ENCODE measurements at places on chromosomes 4 and X.
A peak's percentile ranks its signal among the peaks of the same experiment; 100 is the strongest.

DNA sequence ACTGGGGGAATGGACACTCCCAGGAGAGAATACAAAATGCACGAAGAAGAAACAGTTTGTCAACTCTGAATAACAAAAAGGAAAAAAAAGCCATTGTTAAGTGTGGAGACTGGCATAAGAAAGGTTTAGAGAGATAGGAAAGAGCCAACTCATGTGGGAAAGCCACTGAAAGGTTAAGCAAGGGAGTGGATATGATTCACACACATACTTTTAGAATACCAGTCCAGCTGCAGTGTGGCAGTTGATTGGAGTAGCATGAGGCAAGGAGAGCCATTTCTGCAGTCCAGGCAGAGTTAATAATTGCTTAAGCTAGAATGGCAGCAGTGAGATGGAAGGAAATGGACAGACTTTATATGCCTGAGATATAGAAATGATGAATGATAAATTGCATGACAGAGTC, 36.9 kb upstream of the ADAD1 start:
- DNase-seq: no peak

- no peak for DNase-seq
These were observed 83.6 kb downstream of the CHM start for GRCh38 chrX:85963736-85964135.

- no peak for DNase-seq
These were observed 12.7 kb downstream of the GUCY1A1 start for GRCh38 chr4:155679343-155679742.

GRCh38 chrX:48754238-48754637, 7.3 kb upstream of the GLOD5 start:
- DNase-seq: no peak

DNA sequence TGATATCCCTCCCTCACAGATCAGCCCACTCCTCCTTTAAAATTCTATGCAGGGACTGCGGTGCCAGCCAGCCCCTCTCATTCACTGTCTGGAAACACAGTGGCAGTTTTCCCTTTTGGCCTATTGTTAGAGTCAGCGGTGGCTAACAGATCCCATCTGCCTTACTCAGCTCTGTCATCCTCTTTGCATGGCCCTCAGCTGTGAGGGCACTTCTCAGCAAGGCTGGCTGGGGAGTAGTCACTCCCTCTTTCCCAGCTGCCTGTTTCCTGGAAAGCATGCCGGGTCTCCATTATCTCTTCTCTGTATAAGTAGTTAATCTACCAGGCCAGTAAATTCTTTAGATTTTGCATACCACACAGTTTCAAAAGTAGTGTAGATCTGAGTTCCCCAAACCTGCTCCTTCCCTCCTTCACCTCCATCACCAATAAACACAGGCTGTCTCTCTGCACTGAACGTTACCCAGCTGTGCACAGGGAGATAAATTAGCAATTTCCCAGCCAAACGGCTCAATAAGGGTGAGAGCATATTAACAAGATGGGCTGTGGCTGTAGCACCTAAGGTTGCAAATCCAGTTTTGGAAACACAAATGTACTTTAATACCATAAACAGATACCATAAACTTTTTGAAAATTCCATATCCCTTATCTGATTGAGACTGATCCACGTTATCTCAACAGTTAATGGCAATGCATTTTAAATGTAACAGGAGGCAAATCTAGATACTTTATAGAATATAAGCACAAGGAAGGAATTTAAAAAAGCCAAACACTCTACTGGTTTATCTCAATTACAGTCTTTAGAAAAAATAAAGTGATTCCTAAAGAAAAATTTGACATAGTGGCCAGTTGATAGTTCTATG, 229.3 kb downstream of the ANKRD50 start:
- DNase-seq: no peak

DNA sequence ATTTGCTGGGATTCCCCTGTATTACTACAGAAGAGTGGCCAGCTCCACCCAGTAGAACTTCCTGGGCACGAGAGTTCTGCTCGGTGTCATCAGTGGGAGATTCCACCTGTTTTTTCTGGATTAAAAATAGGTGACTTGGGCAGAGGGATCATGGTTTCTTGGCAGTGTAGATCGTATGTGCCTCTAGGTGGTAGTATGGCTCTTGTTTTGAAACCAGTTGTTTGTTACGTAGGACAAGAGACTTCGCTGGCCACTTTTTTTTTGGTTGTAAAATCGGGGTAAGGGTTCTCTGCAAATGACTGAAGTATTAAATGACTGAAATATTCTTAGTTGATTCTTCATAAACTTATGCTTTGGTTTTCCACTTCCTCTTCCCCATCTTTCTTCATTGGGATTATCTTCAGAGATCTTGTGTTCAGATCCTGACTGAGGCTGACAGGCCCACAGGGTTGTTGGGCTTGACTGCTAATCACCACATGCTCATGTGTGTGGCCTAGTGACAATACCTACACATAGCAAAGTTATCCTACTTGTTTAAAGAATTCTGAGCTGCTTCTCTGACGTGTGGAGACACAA, 43.8 kb upstream of the WDR1 start:
- DNase-seq: no peak

- DNase-seq: no peak
These were observed 161.1 kb downstream of the UNC5C start for GRCh38 chr4:95387719-95388118.

GRCh38 chr4:86791126-86791525, 58.1 kb downstream of the SLC10A6 start:
- DNase-seq: peak; percentile 9

Data from iPS DF 6.9 (cell line).